ENCODE measurements at places on chromosomes 7 and 10. TPM values are rescaled to one million over a fixed set of nuclear protein-coding genes. Genes with fewer than 3 reads are reported as not detected.
A peak's percentile ranks its signal among the peaks of the same experiment; 100 is the strongest.

DNA sequence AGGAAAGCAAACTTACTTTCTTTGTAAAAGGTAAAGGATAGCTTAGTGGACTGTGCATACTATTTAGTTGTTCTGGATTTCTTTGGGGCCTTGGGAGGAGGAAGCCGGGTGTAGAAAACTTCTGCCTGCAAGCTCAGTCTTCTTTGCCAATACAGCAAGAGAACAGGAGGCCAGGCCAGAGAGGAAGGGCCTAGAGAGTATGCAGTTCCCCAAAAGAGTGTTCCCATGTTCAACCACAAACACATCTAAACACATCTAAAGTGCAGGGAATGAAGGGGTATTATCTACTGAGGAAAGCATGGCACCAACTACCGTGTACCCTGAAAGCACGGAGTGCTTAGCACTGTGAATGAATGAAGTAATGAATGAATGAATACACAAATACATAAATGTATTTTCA, 11.0 kb downstream of the KIAA1217 start:
- DNase-seq, result no peak

DNA sequence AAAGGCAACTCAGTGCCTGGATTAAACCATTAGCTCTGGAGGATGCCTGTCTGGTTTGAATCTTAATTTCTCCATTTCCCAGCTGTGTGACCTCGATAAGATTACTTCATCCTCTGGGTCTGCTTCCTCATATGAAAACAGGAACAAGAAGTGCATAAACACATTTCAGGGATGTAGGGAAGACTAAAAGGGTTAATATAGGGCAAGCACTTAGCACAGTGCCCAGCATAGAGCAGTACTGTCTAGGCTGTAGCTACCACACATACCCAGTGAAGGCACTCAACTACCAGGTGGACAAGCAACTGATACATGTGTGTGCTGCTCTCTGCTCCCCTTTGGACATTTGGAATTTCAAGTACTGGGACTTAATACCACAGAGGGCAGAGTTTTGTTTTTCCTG, 85.4 kb downstream of the KCNMA1 start:
- no peak for DNase-seq

DNA sequence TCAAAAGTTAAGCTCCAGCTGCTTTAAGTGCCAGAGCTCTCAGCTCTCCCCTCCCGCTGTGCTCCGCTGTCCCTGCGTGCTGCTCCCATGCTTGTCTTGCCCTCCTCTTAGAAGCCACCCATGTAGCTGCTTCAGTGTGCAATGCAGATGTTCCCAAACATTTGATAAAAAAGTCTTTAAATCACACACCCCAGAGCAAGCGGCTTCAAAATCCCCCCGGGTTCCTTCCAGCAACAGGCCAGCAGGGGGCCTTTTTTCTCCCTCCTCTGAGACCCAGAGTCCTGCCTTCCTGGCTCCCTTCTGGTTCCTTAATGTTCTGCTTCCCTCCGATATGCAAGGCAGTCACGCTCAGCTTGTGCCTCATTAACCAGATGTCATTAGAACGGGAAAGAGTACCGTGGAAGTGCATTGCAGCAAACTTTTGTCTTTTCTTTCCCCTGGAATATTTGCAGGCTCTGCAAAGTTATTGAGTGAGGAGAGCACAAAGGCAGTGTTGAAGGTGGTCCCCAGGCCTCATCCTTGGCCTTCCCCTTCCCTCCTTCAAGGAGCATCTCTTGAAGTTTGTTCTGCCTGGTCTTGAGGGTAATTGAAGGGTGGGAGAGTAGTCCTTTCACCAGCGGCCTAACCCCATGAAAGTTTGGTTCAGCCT, 25.5 kb downstream of the LDB3 start:
- peak; percentile 55 for DNase-seq

DNA sequence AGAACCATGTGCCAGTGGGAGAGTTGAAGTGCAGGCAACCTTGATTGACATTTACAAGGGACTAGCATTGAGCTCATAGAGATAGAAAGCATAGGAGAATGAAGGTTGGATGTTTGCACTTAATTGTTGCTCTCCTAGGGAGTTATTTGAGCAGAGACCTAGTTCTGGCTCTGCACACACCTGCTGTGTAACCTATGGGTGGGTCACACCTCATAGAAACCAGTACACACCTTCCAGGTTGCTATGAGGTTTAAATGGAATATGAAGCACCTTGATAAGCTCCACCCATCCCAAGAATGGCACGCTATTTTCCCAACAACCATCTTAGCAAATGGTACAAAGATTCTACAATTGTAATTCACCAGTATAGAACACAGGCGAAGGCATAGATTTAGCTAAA, 86.2 kb upstream of the AOAH start:
- DNase-seq, result no peak

GRCh38 chr10:3692387-3692999, 92.5 kb downstream of the KLF6 start:
- DNase-seq, result no peak

DNA sequence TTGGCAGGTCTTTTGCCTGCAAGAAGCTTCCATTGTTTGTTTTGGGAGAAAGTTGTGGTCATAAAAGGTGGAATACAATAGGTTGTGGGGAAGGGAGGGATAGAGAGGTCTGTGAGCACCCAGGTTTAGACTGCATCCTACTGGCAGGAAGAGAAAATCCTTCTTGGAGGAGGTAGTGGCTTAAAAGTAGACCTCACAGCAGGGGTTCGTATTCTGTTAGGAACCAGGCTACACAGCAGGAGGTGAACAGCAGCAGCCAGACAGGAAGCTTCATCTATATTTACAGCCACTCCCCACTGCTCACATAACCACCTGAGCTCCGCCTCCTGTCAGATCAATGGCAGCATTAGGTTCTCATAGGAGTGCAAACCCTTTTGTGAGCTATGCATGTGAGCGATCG, 245.3 kb downstream of the NSUN6 start:
- no peak for DNase-seq

GRCh38 chr7:22868509-22868908, 45.9 kb upstream of the TOMM7 start:
- no peak for DNase-seq

- no peak for DNase-seq
Observed at GRCh38 chr10:119754085-119754484, 28.2 kb downstream of the INPP5F start.

DNA sequence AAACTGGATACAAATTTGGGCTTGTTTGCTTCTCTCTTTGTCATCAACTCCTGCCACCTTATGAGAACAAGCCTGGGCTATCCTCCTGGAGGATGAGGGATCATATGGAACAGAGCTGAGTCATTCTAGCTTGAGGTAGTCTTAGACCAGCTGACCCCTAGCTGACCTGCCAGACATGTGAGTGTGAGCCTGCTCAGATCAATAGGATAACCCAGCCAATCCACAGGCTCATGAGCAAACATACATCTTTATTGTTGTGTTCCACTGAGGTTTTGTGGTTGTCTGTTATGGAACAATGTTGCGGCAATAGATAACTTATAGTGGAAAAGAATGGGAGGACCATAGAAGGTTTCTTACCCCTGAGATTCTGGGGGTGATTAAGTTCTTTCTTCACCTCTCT, 54.5 kb upstream of the FAM180A start:
- DNase-seq, result no peak

DNA sequence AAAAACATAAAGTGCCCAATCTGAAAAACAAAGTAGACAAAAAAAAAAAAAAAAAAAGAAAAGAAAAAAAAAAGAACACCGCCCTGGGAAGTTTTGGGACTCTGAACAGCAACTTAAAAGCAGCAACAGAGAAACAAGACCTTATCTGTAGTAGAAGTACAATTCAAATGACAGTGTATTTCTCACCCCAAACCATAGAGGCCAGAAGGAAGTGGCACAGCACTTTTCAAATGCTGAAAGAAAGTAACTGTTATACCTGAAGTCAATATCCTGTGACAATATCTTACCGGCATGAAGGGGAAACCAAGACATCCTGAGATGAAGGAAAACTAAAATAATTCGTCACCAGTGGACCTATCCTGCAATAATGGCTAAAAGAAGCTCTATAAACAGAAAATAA, 112.1 kb downstream of the DNAJC1 start:
- no peak for DNase-seq

DNA sequence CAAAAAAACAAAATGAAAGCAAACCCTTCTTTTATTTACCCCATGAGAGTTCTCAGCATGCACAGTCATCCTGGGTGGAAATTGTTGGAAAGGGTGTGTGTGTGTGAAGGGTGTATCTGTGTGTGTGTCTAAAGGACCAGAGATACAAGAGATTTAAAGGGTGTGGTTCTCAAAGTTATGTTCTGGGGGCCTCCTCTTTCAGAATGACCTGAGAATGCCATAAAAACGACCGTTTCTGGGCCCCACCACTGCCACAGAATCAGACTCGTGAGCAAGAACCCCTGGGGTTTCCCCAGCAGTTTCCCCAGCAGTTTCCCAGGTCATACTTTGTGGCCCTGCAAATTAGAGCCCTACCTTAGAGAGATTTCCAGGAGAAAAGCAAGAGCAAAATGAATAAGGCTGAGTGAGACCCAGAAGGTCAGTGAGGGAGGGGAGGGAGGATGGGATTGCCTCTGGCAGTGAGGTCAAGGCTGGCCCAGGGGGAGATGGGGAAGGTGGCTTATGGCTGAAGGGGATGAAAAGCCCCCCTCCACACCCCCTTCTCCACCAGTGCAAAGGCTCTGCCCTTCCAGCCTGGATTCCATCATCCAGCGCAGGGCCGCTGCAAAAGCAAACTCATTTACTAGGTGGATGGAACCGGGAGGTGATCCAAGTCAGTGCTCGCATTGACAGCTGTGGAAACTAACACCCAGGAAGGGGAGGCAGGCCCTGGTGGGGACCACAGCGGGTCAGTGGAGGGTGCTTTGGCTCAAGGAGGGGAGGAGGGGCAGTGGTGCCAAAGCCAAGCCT, 10.2 kb downstream of the PYROXD2 start:
- DNase-seq, result no peak

GRCh38 chr7:12244129-12244528, 33.0 kb downstream of the TMEM106B start:
- no peak for DNase-seq

DNA sequence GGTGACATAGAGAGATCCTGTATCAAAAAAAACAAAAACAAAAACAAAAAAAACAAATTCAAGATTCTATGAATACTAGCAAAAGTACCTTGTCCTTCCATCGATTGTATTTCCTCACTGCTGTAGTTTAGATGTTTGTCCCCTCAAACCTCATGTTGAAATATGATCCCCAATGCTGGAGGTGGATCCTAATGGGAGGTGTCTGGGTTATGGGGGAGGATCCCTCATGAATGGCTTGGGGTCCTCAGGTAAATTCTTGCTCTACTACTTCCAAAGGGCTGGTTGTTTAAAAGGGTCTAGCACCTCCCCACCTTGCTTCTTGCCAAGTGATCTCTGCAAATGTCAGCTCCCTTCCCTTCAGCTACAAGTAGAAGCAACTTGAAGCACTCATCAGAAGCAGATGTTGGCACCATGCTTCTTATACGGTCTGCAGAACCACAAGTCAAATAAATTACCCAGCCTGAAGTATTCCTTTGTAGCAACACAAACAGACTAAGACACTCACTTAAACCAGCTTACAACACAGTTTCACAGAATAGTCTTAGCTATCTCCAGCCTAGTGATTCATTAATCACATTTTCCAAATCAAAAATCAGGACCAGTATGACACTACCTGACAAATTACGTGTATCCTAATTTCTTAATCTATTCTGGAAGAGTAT, 20.7 kb downstream of the ABI1 start:
- no peak for DNase-seq

DNA sequence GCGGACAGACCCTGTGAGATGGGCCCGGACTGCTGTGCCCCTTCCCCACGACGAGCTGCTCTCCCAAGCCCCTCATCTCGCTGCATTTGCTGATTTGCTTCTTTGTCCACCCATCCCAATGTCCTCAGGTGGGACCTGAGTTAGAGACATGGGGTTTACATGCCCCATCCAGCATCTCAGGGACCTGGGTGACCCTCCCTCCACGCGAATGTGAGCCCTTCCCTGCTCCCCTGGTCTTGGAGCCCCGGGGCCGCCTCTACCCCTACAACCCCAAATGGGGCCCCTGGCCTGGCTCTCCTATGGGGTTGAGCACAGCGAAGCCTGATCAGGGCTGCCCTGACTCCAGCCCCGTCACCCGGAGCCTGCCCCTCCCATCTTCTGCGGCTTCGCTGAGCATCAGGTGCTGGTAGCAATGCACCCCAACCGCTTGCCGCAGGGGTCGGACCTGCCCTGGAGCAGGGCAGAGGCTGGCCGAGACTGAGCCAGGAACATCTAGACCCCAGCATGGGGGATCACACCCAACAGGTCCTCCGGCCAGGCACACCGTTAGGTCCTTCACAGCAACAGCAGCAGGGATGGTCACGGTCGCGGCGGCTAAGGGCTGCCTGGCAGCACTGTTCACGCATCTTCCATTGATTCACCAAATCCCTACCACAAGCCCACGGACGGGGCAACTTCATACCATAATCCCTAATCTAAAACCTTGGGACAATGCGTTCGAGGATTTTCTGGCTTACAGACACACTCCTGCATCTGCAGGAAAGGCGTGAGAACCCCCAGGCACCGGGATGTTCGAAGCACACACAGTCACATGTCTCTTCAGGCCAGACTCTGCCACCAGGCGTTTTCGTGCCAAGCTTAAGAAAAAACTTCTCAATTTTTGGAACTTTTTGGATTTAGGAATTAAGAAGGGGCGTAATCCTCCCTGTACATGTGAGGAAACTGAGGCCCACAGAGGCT, 15.5 kb downstream of the WDR86 start:
- DNase-seq, result no peak

- DNase-seq, result peak; percentile 32
Observed at GRCh38 chr10:60816628-60817397, 38.5 kb downstream of the CDK1 start.

GRCh38 chr10:123642697-123643096, 23.5 kb upstream of the GPR26 start:
- no peak for DNase-seq

DNA sequence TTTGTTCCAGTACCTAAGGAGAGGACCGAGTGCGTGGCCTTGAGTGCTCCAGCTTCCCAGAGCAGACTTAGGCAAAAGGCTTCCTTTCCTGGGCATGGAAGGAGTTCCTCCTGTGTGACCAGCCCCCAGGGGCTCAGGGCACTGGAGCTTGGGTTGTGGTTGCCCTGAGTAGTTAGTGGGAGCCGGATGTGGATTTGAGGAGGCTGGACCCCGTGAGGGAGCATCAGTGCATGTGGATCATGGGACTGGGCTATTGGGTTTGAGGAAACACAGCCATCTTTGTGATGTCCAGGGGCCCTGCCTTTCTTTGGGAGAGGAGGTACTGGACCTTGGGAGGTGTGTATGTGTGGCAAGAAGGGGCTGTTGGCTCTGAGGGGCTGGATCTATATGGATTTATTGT, 8.4 kb downstream of the LRMDA start:
- DNase-seq, result no peak

GRCh38 chr7:84998665-84999064, 188.2 kb downstream of the SEMA3D start:
- no peak for DNase-seq

DNA sequence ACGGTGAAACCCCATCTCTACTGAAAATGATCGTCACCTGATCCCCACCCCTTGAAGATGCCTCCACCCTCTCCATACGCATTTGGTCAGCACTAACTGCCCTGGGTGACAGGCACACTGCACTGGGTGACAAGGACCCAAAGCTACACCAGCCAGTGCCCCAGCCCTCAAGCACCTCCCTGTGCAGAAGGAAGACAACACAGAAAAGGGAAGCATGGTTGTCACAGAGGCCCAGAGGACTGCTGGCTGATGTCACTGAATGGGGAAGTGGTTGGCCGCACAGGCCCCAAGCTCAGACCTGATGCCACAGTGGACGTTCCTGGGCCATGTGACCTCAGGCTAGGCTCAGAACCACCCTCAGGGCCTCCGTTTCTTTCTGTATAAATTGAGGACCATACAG, 4.2 kb upstream of the PILRA start:
- DNase-seq, result no peak

Gene EXOSC1
- total RNA-seq, result 41.8 TPM

Gene CARD11
- 0.59 TPM for total RNA-seq

Gene AASS
- total RNA-seq, result 82.0 TPM

Gene ASZ1
- total RNA-seq, result not detected

Gene PRR15
- total RNA-seq, result 0.41 TPM
